ENCODE measurements at places on chromosomes 1 and 21. TPM values are rescaled to one million over a fixed set of nuclear protein-coding genes. Genes with fewer than 3 reads are reported as not detected.

SPRR2A gene
- not detected for total RNA-seq

EDEM3 gene
- 12.8 TPM for total RNA-seq

CITED4 gene
- 10.6 TPM for total RNA-seq

ADORA1 gene
- total RNA-seq = 1.4 TPM

PRKAA2 gene
- total RNA-seq = 3.4 TPM

GCSAML gene
- total RNA-seq = not detected

ZNF683 gene
- not detected for total RNA-seq

MX2 gene
- 0.46 TPM for total RNA-seq

LRRN2 gene
- total RNA-seq = 9.0 TPM

USH2A gene
- total RNA-seq = not detected

Data from PC-3 (cell line).